ENCODE measurements at places on chromosomes 3 and 15.

- DNase-seq = peak; percentile 89
Observed at GRCh38 chr15:70892912-70893560, 410 bp downstream of the LRRC49 start.

DNA sequence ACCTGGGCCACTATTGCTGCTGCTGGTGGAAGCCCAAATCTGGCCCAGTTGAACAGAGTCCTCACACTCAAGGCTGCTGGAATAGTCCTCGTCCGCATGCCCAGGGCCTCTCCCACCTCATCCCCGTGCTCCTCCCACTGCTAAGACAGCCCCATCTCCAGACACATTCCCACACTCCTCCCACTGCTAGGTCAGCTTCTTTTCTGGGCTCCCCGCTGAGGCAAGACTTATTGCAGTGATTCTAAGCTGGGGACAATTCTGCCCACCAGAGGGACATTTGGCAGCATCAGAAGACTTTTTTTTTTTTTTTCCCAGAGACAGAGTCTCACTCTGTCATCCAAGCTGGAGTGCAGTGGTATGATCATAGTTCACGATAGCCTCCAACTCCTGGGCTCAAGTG, 35.1 kb downstream of the POC1A start:
- no peak for DNase-seq

DNA sequence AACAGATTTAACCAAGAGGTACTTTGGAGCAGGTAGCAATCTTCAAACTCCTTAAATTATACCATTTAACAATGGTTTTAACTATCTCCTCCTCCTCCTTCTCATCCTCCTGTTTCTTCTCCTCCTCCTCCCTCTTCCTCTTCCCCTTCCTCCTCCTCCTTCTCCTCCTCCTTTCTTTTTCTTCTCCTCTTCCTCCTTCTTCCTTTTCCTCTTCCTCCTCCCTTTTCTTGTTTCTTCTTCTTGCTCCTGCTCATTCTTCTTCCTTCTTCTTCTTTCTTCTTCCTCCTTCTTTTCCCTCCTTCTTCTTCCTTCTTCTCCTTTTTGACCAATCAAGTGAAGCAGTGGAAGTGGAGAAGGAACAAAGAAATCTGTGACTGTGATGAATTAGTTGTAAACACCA, 14.1 kb downstream of the PATL2 start:
- no peak for DNase-seq

- no peak for DNase-seq
Observed at GRCh38 chr3:183265157-183265642, 12.1 kb downstream of the B3GNT5 start.

DNA sequence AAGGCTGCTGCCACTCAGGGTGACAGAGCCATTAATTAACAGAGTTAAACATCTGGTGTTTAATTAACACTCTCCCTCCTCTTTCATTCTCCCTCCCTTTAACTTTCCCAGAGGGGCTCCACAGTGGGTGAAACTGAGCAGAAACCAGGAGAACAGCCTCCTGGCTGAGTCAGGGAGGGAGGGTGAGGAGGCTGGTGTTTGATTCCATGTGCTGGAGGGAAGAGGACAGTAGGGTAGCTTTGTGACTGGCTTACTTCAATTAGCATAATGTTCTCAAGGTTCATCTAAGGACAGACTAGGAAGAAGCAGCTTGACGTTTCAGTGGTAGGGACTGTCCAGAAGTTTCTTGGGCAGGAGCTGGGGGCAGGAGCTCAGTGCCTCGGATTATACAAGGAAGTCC, 62.8 kb downstream of the SEMA5B start:
- no peak for DNase-seq

GRCh38 chr3:173538410-173538809, 140.9 kb downstream of the NLGN1 start:
- DNase-seq = no peak

- DNase-seq = no peak
Observed at GRCh38 chr3:110327870-110328269, 743.7 kb upstream of the NECTIN3 start.

- DNase-seq = peak; percentile 79
Observed at GRCh38 chr15:28113394-28114113, 14.4 kb upstream of the OCA2 start.

DNA sequence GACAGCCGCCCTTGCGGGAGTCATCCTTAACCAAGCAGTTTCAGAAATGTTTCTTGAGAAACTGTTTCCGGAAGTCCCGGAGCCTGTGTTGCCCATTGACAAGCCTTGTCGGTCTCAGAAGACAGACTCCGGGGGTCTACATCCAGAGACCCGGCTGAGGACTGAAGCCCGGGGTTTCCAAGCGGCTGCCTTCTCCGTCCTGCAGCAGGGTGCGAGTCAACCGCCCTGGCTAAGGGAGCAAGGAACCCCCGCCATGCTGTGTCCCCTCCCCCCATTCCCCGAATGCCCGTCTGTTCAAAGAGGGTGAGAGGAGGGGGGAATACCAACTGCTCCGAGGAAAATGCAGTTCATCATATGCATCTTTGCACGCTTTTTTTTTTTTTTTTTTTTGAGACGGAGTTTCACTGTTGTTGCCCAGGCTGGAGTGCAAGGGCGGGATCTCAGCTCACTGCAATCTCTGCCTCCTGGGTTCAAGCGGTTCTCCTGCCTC, 61.6 kb downstream of the ATP1B3 start:
- no peak for DNase-seq

- no peak for DNase-seq
Observed at GRCh38 chr15:66131200-66131599, 122.3 kb downstream of the MEGF11 start.

- no peak for DNase-seq
Observed at GRCh38 chr15:80041494-80042253, 17.8 kb upstream of the ZFAND6 start.

GRCh38 chr3:55165278-55165677, 237.4 kb upstream of the LRTM1 start:
- no peak for DNase-seq

DNA sequence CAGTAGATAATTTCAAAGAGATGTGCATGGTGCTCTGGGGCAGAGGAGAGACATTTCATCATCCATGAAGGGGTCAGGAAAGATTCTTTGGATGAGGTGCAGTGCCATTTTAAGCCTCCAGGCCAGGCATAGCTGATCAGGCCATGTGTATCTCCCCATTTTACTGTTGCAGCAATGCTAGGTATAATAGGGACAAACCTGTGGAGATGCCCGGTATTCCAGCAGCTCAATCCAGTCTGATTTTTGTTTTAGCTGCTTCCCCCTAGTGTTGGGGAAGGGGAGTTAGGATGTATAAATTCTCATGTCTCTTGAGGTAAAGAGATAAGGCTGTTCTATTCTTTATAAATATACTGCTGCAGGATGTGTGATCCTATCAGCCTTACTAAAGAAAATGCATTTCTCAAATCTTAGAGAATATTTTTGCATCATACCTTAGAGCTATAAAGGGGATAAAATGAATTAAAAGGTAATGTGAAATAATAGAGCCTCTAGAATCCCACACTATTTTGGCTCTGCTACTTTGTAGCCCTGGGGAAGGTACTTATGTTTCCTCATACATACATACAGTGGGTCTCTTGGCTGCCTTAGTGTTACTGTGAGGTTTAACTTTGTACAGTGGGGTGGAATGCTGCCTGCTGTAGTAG, 5.2 kb downstream of the CDV3 start:
- peak; percentile 68 for DNase-seq

DNA sequence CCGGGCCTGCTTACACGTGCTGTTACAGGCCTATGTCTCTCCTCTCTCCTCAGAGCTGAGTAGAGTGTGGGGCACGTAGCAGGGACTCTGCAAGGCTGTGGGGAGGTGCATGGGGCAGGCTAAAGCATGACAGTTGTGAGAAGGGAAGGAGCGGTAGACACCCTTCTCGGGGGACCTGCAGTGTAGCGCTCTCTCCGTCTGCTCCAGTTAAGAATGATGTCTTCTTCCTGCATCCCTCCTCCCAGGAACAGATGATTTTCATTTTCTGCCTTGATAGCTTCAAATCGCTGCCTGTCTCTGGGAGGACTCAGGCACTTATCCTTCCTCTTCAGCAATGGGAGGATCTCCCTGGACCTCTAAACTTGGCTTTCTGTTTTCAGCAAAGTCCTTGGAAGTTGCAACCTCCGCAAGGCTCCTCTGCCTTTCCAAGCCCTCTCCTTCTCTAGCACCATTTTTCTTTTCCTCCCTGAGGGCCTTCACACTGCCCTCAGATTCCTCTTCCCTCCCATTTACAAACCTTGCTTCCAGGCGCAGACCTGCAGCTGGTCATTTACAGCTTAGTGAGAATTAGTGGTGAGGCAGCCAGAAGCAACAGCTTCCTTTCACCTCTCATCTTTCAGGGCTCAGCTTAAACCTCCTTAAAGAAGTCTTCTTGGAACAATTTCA, 23.4 kb upstream of the TLE3 start:
- no peak for DNase-seq

DNA sequence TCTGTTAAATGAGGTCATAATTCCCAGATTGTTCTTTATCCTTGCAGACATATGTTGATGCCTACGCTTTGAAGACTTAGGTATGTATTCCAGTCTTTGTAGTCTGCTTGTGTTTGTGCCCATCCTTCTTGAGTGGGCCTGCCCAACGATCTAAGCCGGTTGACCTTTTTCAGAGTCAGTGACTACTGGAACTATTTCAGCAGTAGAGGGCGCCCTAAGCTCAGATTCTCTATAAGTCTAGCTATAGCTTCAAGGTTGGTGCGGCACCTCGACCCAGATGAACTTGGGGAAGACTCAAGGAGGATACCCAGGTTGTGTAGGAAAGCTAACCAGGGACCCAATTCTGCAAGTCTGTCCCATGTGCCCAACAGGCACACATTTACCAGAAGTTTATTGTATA, 228.8 kb upstream of the PPP2R3A start:
- peak; percentile 16 for DNase-seq

DNA sequence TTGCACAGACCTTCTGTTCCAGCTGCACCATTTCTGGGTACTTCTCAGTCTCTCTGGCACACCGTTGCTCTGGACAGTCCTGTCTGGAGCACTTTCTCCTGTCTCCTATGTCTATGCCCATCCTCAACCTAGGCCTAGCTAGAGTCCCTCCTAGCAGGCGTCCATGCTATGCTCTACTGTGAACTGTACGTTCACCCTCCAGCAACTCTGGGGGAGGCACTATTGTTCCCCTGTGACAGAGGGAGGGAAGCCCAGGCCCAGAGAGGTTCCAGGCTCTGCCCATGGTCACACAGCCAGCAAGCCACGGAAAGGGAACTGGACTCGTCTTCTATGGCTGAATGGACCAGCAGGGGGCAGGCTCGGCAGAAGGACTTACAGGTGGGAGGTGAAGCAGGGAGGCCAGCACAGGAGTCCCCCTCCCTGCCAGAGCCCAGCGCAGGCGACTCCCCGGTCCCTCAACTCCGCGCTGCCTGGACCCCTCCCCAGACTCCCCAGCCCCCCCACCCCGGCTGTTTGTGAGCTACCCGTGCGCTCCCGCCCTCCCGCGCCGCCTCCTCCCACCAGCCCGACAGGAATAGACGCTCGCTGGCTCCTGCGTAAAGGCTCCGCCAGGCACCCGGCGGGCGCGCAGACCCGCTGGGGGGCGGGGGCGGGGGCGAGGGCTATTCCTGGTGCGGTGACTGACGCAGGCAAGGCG, 1.7 kb upstream of the LINGO1 start:
- DNase-seq = peak; percentile 83

All from cerebellar cortex (tissue), 1 donor.